ENCODE measurements at places on chromosomes 1 and 21.

GRCh38 chr1:78540048-78540447, 49.3 kb downstream of the PTGFR start:
- DNase-seq: peak; percentile 14

DNA sequence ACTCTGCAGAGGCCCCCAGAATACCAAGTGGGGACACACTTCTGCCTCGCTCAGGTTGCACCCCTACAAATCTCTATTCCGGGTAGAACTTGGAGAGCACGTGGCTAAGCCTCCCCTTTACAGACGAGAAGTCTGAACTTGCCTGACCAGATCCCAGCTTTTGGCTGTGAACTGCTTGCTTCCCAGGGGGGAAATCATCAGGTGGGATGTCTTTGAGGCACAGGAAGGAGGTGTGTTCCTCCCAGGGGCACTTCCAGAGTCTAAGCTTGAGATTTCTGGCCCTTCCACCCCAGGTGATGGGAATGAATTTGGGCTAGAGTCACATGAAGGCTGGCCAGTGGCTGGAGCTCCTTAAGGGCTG, 1.3 kb upstream of the S100A3 start:
- DNase-seq: no peak

GRCh38 chr1:234212764-234213657, 160.2 kb upstream of the COA6 start:
- no peak for DNase-seq

DNA sequence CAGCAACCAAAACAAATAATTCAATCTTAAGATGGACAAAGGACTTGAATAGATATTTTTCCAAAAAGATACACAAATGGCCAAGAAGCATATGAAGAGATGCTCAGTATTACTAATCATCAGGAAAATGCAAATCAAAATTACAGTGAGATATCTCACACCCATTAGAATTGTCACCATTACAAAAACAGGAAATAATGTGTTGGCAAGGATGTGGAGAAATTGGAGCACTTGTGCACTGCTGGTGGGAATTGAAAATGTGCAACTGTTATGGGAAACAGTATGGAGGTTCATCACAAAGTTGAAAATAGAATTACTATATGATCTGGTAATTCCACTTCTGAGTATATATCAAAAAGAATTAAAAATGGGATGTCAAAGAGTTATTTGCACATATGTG, 83.2 kb downstream of the SH3GLB1 start:
- no peak for DNase-seq

- peak; percentile 89 for DNase-seq
Observed at GRCh38 chr1:153568367-153569099, 2.9 kb upstream of the S100A2 start.

GRCh38 chr1:89781494-89782126, 39.2 kb upstream of the LRRC8D start:
- DNase-seq: no peak

All from muscle of back (tissue), 13 donors.